ENCODE measurements at places on chromosomes 16 and 17. TPM values are rescaled to one million over a fixed set of nuclear protein-coding genes. Genes with fewer than 3 reads are reported as not detected.

DNA sequence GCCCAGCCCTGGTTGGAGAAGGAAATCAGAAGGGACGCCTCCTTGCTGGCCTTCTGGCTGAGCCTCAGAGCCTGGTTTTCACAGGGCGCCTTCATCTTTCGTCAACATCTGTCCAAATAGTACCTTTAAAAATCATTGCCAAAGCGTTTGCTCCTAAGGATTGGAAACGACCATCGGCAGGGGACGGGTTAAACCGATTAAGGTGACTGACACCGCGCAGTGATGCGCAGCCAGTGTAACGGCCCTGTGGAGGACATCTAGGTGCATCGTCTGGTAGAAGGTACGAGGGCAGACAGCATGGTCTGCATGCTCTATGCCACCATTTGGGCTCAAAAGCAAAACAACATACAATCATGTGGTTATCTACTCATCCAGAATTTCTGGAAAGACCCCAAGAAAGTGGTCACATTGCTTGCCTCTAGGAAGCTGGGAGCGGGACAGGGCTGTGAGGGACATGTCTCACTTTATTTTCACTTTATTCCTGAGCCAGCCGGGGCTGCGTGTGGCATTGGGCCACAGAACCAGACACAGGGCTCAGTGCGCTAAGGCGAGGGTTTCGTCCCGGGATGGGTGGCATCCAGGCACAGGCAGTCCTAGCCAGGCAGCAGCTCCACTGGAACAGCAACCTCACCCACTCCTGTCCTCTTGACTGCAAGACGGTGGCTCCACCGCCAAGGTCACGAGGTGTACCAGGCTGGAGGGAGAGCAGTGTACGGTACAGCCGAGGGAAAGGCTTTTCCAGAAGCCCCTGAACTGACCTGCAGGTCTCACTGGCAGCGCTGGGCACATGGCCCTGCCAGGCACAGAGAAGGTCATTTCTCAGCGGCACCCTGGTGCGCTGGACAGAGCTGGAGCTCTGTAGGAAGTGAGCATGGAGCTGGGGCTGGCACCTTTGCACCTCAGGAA, 40.9 kb upstream of the JPH3 start:
- H3K4me3 ChIP-seq = no peak overlapping the region
- DNase-seq = no peak
- H3K4me1 ChIP-seq = no peaks in the 10 kb centered on the region
- peaks cover 4% of the 10 kb centered on the region for H3K36me3 ChIP-seq

DNA sequence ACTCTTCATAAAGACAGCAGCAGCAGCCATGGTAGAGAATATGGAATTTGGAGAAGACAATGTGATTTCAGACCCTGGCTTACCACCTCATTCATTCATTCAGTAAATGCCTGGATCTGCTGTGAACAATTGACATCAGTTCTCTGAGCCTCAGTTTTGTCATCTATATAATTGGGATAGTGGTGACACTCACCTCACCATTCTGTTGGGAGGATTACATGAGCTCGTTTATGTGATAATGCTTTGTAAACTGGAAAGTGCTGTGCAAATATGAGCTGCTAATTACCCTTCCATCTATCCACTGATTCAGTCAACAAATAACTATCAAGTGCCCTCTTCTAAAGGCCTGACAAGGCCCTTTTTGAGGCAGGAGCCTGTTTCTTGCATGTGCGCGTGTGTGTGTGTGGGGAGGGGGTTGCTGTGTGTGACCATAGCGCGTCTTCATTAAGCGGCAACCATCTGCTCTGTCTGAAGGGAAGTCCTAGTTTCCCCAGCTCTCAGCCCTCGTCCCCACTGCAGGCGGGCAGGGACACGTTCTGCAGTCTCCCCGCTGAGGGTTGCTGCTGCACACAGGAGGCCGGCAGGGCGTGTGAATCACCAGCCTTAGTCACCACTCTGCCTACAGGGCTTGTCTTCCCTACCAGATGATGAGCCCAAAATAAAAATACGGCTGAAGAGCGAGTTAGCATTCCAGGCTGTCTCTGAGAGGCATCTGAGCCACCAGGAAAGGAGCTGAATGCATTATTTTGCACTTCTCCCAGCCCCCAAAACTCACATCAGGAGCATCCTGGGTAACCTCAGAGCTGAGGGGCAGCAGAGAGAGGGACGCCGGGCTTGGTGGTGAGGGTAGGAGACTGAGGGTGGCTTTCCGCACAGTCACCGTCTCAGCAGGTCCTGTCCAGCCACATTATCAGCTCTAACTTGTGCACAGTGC, 19.9 kb downstream of the ARL4D start:
- H3K4me3 ChIP-seq = no peak overlapping the region
- no peak for DNase-seq
- H3K36me3 ChIP-seq = no peaks in the 10 kb centered on the region
- peaks cover 28% of the 10 kb centered on the region for H3K27me3 ChIP-seq
- no peak overlapping the region for H3K27ac ChIP-seq

GRCh38 chr17:3892095-3892998, 506 bp downstream of the CAMKK1 start:
- H3K27ac ChIP-seq = peak overlapping the region; percentile 60
- no peaks in the 10 kb centered on the region for H3K36me3 ChIP-seq
- H3K4me3 ChIP-seq = peak overlapping the region; percentile 79
- peak; percentile 82 for DNase-seq

DNA sequence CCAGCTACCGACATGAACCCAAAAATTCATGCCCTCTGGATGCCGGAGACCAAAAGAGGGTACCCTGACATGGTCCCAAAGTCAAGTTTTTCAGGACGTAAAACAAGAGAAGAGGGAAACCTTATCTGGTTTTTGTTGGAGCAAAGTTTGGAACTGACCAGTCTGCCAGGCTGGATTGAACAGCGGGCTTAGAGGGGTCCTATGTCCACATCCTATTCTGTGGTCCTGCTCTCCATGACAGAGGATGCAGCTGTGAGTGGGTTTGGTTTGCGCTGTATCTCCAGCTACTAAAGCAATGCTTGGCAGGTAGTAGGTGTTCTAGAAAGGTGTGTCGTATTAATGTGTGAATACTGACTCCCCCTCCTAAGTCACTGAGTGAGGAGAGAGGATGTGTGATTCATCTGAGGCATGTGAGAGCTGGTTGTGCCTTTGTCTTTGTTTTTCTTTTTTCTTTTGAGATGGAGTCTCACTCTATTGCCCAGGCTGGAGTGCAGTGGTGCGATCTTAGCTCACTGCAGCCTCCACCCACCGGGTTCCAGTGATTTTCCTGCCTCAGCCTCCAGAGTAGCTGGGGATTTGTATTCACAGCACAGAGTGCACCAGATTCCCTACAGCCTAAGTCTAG, 31.0 kb downstream of the PMM2 start:
- DNase-seq = no peak
- peaks cover 14% of the 10 kb centered on the region for H3K4me1 ChIP-seq
- no peaks in the 10 kb centered on the region for H3K27me3 ChIP-seq
- peaks cover 39% of the 10 kb centered on the region for H3K36me3 ChIP-seq
- H3K27ac ChIP-seq = no peak overlapping the region

DNA sequence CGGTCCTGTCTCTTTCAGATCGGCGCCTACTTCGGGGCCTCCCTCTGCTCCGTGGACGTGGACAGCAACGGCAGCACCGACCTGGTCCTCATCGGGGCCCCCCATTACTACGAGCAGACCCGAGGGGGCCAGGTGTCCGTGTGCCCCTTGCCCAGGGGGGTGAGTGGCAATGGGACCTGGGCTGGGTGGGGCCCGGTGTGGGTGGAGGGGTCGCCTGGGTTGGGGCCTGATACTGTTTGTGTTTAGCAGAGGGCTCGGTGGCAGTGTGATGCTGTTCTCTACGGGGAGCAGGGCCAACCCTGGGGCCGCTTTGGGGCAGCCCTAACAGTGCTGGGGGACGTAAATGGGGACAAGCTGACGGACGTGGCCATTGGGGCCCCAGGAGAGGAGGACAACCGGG, 37.7 kb downstream of the ITGAM start:
- peaks cover 3% of the 10 kb centered on the region for H3K36me3 ChIP-seq
- no peak for DNase-seq
- peaks cover 33% of the 10 kb centered on the region for H3K27me3 ChIP-seq
- no peak overlapping the region for H3K4me3 ChIP-seq
- H3K27ac ChIP-seq = no peak overlapping the region

DNA sequence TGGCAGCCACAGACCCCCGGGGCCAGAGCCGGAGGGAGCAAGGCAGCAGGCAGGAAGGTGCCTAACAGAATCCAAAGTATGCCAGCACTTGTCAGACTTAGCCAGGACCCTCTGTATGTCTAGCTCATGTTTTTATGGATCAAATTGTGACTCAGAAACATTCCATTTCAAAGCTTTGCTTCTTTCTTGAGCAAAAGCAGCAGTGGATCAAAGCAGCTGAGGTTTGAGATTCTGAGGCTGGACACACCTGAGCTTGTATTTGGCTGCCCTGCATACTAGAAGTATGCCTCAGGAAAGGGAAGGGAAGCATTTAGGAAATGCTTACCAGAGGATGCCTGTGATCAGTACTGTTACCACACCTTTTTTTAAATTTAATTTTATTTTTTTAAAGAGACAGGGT, 5.7 kb upstream of the MYO1C start:
- no peak for DNase-seq
- peaks cover 13% of the 10 kb centered on the region for H3K4me1 ChIP-seq
- no peak overlapping the region for H3K27ac ChIP-seq
- no peaks in the 10 kb centered on the region for H3K36me3 ChIP-seq
- H3K4me3 ChIP-seq = no peak overlapping the region

The ALDOC gene
- 99.7 TPM for total RNA-seq

GRCh38 chr17:68892658-68893057, 62.5 kb downstream of the ABCA8 start:
- H3K36me3 ChIP-seq = no peaks in the 10 kb centered on the region
- H3K27ac ChIP-seq = no peak overlapping the region
- no peak for DNase-seq
- no peaks in the 10 kb centered on the region for H3K4me1 ChIP-seq
- H3K27me3 ChIP-seq = no peaks in the 10 kb centered on the region

GRCh38 chr17:2094891-2095535, 40.1 kb downstream of the HIC1 start:
- no peak overlapping the region for H3K4me3 ChIP-seq
- peaks cover 19% of the 10 kb centered on the region for H3K36me3 ChIP-seq

GRCh38 chr17:40480501-40481003, 20.9 kb downstream of the TNS4 start:
- H3K27me3 ChIP-seq = no peaks in the 10 kb centered on the region
- peaks cover 16% of the 10 kb centered on the region for H3K36me3 ChIP-seq
- peaks cover 87% of the 10 kb centered on the region for H3K4me1 ChIP-seq
- H3K4me3 ChIP-seq = peak overlapping the region; percentile 70
- H3K27ac ChIP-seq = peak overlapping the region; percentile 98

DNA sequence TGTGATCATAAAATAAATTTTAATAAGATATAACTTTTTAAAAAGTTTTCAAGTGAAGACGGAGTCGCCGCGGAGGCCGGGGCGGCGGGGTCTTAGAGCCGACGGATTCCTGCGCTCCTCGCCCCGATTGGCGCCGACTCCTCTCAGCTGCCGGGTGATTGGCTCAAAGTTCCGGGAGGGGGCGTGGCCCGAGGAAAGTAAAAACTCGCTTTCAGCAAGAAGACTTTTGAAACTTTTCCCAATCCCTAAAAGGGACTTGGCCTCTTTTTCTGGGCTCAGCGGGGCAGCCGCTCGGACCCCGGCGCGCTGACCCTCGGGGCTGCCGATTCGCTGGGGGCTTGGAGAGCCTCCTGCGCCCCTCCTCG, at the start of gene FOXC2:
FOXC2 (plus strand) TSS at position 229 of the 365 bp plus-strand sequence. CDS start 507 bp downstream, outside the sequence.
- peaks cover 10% of the 10 kb centered on the region for H3K4me1 ChIP-seq
- no peak within 1 kb of the TSS for H3K27ac ChIP-seq
- DNase-seq = peak; percentile 42
- no peaks in the 10 kb centered on the region for H3K36me3 ChIP-seq
- no peak within 1 kb of the TSS for H3K4me3 ChIP-seq

The TPSB2 gene
- not detected for total RNA-seq

The TBC1D3 gene
- total RNA-seq = not detected

DNA sequence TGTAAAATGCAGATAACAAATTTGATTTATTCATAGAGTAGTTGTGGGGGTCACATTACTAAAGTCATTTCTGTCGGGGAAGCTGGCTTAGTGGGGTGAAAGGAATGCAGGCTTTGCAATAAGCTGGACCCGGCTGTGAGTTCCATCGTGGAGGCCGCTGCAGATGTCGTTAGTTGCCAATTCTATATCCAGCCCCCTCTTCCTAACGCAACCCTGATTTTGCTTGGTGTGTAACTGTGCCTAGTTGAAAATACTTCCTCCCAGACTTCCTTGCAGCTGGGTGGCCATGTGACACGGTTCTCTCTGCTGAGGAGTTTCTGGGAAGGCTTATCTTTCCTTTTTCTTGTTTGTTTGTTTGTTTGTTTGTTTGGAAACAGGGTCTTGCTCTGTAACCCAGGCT, 4.5 kb downstream of the MFSD6L start:
- H3K27me3 ChIP-seq = peaks cover 2% of the 10 kb centered on the region
- H3K4me3 ChIP-seq = no peak overlapping the region
- no peak for DNase-seq
- peaks cover 11% of the 10 kb centered on the region for H3K4me1 ChIP-seq
- H3K36me3 ChIP-seq = peaks cover 4% of the 10 kb centered on the region

GRCh38 chr17:9424071-9424640, 151.5 kb downstream of the STX8 start:
- peaks cover 8% of the 10 kb centered on the region for H3K36me3 ChIP-seq
- H3K27me3 ChIP-seq = no peaks in the 10 kb centered on the region
- H3K27ac ChIP-seq = no peak overlapping the region
- no peaks in the 10 kb centered on the region for H3K4me1 ChIP-seq
- H3K4me3 ChIP-seq = no peak overlapping the region

The DPEP1 gene
- total RNA-seq = not detected

DNA sequence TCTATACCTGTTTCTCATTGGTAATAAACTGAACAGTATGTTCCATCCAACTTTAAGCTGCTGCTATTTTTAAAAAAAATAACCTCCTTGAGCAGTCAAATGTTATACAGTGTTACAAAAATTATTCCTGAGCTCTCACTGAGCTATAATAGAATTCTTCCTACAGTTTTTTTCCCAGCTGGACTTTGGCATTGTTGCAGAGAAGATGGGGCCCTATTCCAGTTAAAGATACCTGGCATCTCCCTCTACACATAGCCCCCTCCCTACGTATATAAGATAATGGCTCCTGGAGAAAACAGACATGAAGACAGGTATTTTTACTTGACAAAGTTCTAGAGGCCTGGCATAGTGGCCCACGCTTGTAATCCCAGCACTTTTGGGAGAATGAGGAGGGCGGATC, 1.6 kb upstream of the COX6A2 start:
- H3K4me3 ChIP-seq = no peak overlapping the region
- H3K36me3 ChIP-seq = peaks cover under 1% of the 10 kb centered on the region
- peaks cover 39% of the 10 kb centered on the region for H3K4me1 ChIP-seq
- no peak for DNase-seq
- no peak overlapping the region for H3K27ac ChIP-seq
- H3K27me3 ChIP-seq = peaks cover 8% of the 10 kb centered on the region

The MFAP4 gene
- total RNA-seq = not detected

DNA sequence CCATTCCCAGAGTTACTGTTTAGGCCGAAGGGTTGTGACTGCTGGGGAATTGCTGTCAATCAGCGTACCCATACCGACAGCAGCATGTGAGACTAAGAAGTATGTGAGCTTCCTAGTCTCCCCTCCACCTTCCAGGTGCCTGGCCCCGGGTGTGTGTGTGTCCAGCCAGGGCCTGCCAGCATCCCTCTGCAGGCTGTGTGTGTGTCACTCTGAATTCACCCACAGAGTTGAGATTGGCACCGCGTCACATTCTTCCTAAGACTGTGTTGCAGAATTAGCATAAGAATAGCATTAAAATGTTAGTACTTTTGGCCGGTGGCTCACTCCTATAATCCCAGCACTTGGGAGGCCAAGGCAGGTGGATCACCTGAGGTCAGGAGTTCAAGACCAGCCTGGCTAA, 31.8 kb downstream of the PRMT7 start:
- DNase-seq = no peak
- no peaks in the 10 kb centered on the region for H3K27me3 ChIP-seq
- H3K36me3 ChIP-seq = peaks cover 78% of the 10 kb centered on the region
- peaks cover 33% of the 10 kb centered on the region for H3K4me1 ChIP-seq
- no peak overlapping the region for H3K4me3 ChIP-seq
- H3K27ac ChIP-seq = no peak overlapping the region

Measured in activated CD8-positive, alpha-beta T cell treated with anti-CD3 and anti-CD28 coated beads, Interleukin-2, amount 10 ng/mL, durations not matched to agents 7 days and 5 days (primary cell).